ENCODE measurements at places on chromosomes 2 and 18.

DNA sequence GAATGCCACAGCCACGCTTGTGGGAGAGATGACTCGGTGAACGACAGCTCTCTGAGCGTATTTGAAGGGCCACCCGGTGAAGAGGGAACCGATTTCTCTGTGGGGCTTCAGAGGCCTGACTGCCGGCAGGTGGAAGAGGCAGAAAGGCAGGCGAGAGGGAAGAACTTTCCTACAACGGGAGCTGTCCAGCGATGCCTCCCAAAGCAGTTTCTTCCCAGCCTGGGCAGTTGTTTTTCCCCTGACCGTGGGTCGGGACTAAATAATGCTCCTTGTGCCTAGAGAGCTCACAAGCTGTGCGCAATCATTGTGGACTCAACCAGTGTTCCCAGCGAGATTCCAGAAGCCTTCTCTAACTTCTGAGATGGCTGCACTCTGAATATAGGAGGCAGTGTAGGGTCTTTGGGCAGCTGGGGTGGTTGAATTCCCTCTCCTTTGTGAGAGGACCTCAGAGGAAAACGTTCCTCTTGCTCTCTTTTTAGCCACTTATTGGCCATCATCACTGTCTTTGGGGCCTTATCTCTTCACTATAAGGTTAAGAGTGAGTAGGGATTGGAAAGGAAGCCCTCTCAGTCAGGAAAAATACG, 710 bp downstream of the SEC11C start:
- no peak for DNase-seq

- DNase-seq = no peak
These were observed 35.0 kb downstream of the YES1 start for GRCh38 chr18:777021-777420.

GRCh38 chr2:8090748-8091700, 590.8 kb upstream of the ID2 start:
- peak; percentile 64 for DNase-seq

DNA sequence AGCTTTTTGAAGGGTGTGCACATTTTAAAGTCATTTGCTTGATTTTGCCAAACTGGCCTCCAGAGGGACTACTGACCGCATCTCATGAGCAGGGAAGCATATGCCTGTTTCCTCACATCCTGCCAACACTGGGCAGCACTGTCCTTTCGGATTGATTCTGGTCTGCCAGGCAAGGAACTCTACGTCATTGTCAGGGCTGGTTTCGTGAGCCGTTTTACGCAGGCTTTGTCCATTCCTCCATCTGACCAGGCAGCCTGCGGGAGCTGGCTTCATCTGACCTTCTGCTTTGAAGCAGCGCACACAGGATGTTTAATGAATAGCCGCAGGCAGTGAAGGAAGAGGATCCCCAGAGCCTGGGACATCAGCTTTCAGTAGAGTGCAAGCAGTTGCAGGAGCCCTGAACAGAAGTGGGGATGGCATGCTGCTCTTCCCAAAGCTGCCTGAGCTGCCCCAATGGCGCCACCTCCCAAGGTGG, 46.3 kb upstream of the SEMA4C start:
- DNase-seq = no peak

- no peak for DNase-seq
These were observed 11.9 kb downstream of the SLC14A2 start for GRCh38 chr18:45627204-45627526.

- DNase-seq = no peak
These were observed 12.3 kb upstream of the SERPINB5 start for GRCh38 chr18:63464434-63464833.

DNA sequence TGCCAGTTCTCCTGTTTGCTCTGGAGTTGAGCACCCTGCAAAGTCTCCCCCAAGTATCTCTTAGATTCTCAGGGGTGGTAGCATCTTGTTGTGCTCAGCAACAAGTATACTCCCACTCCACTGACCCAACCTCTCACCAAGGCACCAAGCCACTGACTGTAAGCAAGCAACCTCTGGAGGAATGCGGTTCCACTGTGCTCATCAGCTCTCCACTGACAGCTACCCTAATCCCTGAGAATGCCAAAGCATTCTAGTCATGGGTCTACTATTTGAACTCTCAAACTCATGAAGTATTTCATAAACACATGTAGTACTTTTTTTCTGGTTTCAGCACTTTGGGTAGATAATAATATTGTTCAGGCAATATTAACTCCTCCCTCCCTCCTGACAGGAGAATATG, 170.0 kb downstream of the EPHA4 start:
- DNase-seq = no peak

DNA sequence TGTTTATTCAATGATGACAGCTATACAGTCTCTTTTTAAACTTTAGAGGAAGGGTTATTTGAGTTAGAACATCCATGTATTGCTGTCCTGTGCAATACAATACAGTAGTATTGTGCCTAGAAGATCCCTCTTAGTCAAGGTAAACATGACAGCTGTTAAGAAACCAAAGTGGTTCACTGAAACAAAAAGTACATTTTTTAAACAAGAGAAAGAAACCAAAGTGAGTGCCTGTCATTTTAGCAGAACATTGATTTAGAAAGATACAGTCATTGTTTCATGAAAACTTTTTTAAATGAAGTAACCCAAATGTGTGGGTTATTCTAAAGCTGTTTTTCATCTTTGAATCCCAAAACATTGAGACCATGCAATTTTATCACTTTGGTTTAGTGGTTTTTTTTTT, 15.5 kb downstream of the ITPRID2 start:
- no peak for DNase-seq

DNA sequence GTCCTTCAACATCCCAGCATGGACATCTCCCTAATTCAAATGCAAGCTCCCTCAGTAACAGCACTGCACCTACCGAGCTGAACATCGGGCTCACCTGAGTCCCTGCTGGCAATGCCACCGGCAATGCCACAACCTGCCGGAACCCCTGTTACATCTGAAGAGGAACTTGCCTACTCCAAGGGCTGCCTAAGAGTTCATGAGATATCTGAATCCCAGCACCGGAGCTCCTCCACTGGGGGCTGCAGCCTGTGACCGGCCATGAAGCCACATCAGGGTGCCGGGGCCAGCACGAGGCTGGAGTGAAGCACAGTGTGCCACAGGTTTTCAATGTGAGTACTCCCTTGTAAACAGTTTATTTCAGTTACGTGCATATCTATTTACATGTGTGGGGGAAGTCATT, 152.9 kb downstream of the EIPR1 start:
- no peak for DNase-seq

All from activated naive CD8-positive, alpha-beta T cell treated with anti-CD3 and anti-CD28 coated beads for 36 hours (primary cell).